ENCODE measurements at places on chromosomes 4 and X. TPM values are rescaled to one million over a fixed set of nuclear protein-coding genes. Genes with fewer than 3 reads are reported as not detected.

DNA sequence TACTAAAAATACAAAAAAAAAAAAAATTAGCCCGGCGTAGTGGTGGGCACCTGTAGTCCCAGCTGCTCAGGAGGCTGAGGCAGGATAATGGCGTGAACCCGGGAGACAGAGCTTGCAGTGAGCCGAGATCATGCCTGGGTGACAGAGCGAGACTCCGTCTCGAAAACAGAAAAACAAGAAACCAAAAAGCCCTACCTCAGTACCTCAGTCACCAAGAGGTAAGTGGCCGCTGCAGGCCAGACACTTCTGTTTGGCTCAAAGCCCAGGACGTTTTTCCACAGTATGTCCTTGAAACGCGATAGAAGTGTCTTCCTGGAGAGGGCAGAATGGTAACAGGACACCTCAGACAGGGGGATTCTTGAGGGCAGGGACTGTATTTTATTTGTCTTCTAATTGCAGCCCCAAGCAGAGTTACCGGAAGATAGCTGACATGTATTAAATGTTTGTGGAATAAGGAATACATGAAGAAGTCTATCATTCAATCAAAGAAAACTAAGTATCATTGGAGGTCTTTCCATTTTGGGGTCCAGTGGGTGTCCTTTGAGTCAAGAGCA lies 63.6 kb downstream of the CLNK start:
- no peak for DNase-seq

Gene VCX3B
- not detected for total RNA-seq

DNA sequence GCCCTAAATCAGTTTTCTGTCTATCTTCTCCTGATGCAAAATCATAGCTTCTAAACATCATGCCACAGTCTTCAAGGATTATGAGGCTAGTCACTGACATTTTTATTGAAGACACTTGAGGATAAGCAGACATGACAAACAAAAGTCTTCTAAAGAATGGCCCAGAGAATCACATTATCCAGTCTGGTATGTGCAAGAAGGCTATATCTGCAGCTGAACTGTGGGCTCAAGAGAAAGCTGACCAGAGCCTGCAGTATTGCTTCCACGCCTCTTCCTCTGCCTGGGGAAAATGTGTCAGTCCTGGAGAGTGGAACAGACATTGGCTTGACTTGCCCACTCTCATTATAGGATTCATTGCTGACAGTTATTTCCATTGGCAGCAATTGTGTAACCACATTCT lies 553.5 kb downstream of the SPOCK3 start:
- DNase-seq, result no peak

DNA sequence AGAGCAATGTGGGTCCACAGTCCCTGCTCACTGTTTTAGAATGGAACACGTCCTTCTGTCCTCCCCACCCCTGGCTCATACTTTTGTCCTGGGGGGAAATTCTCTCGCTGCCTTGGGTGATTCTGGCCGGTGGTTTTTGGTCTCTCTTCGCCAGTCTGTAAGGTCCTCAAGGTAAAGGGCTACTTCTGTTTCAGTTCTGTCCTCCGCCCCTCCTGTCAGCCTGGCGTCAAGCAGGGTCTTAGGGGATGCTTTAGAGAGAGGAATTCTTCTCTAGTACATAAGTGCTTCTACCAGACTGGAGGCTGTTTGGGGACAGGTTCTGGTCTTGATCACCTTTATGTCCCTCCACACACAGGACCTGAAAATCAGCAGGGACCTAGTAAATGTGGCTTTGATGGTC lies 617 bp upstream of the MRFAP1L1 start:
- no peak for DNase-seq

- no peak for DNase-seq
These were observed 29.2 kb downstream of the CLRN2 start for GRCh38 chr4:17544205-17544604.

DNA sequence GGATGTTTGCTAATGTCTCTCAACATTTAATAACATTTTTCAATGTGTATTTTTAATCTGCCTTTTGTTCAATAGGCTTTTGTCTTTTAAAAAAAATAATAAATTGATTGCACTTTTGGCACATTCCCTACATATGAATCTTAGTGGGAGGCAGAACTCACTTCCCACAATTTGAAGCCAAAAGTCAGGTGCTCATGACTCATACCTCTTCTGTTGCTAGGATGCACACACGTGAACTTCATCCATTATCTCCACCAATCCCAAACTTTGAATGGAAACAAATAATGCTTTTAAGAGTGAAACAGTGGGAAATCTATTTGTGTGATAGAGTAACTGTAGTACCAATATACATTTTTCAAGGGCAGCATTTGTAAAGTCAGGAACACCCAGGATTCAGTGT lies 260.5 kb downstream of the IQCM start:
- DNase-seq, result no peak

GRCh38 chrX:134236626-134237614 lies at the start of gene CCDC160:
Gene CCDC160 (plus strand): TSS chrX:134237182. CDS start chrX:134244801, 7,619 bp downstream.
- DNase-seq, result peak; percentile 25

DNA sequence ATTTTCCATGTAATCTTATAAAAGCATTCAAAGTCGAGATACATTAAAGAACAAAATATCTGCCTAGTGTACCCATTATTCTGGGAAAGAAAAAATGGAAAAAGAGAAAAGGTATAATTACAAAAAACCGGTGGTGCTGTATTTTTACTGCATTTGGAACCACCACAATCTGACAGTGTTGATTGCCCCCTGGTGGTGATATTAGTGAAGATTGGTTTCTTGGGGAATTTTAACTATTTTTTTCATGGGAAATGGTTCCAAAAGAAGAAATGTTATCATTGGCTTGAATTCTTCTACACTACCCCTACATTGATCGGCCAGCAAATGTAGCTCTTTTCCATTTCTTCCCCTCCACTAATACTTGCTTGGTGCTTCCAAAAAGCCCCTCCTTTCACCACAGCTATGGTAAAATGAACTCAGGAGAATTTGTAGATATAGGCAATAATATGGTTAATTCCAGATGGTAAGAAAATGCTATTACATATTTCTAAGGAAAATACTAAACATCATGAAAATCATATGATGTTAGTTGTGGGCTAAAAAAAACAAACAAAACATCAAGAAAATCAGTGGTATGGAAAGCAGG lies 50.0 kb downstream of the COX18 start:
- no peak for DNase-seq

DNA sequence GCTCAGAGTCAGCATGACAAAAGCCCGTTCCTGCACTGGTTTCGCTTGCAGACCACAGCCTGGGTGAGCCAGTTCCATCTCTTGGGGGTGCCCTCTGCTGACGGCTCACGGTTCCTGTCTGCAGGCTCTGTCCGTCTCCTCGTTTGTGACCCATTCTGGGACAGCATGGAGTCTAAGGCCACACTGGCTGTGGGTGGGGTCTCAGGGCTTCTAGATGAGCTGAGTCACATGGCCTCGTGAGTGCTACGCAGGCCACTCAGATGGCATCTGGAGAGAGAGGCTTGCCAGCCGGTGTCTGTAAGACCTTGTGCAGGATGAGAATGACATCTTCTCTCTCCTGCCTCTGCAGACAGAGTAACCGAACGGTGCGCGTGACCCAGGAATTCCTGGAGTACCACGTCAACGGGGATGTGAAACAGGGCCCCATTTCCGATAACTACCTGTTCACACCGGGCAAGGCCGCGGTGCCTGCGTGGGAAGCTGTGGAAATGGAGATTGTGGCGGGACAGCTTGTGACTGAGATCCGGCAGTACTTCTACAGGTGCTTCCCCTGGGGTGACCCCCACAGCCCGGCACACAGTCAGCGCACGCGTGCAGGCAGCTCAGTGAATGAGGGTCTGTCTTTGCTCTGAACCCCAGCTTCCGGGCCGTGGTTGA lies 31.6 kb upstream of the MRFAP1 start:
- no peak for DNase-seq

DNA sequence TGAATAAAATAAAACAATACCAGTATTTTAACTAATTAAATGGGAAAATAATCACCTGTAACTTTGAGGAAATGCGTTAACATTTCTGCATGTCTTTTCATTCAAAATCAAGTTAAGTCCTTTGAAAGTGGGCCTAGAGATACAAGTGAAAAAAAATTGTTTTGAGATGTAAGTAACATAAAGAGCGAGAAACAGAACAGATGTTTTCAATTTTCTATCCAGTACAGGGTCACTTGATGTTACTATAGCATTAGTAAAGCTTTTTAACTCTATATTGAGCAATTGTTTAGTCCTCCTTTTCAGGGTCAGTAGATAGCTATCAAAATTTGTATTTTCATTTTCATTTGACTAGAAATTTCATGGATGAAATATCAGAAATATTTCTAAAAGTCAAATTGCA lies 761.4 kb downstream of the CCSER1 start:
- DNase-seq, result no peak

- DNase-seq, result no peak
These were observed 967.2 kb downstream of the RPA4 start for GRCh38 chrX:97850911-97851310.

Gene ARHGAP6
- total RNA-seq, result 1.1 TPM

- DNase-seq, result peak; percentile 50
These were observed 56.0 kb upstream of the DHX15 start for GRCh38 chr4:24640366-24640765.

DNA sequence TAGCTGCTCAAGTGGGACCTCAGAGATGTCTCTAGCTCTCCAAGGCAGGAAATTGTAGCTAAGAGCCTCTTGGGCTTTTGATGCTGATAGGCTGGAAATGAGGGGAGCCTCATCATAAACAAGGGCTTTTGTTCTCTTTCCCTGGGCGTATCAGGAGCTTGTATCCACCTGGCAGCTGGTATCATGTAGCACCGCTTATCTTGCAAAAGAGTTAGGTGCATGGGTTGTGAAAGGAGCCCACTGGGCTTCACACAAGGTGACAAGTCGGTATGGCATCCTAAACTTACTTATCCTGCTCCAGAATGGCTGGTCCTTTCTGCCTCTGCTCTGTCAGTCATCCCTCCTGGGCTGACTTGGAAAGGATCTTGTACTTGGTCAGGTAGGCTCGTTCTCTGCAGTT lies 565.8 kb downstream of the GRXCR1 start:
- no peak for DNase-seq

DNA sequence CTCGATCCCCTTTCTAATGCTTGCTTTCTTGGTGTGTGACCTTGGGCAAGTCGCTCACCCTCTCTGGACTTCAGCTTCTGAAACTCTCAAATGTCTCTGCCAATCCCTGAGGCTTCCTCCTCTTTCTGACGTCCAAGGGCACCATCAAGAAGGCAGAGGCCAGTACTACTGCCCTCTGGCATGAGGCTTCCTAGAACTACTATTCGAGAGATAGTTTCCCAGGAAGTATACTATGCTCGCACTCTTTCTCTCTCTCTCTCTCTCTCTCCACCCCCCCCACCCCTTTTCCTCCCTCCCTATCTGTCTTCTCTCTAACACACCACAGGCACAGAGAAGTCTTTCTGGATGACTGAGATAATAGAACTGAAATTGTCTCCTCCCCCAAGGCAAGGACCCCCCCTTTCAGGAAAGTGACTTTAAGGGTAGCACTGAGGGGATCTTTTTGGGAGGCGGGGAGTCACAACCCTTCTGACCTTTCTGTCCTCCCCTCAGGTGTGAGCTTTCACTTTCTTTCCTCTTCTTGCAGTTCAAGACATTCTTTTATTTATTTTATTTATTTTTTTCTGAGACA lies 20.0 kb upstream of the BCOR start:
- no peak for DNase-seq

DNA sequence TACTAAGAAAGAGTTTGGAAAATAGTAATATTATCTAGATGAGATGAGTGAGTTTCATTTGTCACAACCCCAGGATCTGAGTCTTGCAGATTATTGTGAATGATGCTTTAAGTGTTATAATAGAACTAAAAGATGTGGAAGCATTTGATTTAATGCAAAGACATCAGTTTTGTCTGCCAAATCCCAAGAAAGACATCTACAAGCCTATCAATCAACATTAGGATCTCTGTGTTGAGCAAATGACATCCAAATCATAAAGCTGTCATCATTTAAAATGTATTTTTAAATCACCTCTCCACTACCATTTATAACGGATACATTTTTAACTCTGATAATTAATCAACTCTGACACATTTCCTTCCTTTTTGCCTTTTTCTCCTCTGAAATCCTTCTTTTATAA lies 310.8 kb upstream of the SLIT2 start:
- no peak for DNase-seq
